Activated CD8-positive, alpha-beta memory T cell treated with anti-CD3 and anti-CD28 coated beads for 4 hours (primary cell): ENCODE measurements at places on chromosomes 4 and X.

- DNase-seq = no peak
These were observed 98.2 kb downstream of the KLHL8 start for GRCh38 chr4:87122252-87122651.

GRCh38 chrX:115147220-115147619 is 42.0 kb upstream of the RBMXL3 start:
- no peak for DNase-seq

DNA sequence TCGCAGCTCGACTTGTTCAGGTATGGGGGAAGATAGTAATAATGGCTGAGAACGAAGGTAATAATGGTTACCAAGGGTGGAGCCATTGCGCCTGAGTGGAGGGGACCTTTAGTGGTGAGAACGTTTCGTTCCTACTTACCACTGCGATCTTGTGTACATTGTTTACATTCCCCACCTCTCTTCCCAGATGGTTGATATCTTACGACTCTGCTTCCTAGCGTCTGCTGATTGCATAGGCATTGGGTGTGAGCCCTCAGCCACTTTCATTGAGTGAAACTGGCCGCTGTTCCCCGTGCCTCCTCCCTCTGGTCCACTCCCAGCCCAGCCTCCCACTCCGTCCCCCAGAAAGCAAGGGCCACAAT is 850 bp downstream of the IGBP1 start:
- DNase-seq = no peak

DNA sequence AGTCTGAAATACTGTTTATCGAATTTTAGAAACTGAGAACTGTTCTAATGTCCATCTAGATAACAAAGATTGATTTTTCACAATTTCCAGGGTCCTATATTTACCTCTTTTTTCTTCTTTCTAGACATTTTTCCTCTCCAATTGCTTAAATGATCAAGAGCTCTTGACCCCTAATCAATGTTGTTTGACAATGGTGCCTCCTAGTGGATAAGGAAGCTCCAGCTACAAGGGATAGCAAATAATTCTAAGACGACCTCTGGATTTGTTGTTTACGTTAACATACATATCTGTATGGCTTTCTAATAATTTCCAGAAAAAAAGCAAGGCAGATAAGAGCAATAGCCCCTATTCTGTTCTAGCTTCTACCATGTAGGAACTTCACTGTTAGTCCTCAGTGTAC is 35.8 kb downstream of the GPR82 start:
- DNase-seq = no peak

DNA sequence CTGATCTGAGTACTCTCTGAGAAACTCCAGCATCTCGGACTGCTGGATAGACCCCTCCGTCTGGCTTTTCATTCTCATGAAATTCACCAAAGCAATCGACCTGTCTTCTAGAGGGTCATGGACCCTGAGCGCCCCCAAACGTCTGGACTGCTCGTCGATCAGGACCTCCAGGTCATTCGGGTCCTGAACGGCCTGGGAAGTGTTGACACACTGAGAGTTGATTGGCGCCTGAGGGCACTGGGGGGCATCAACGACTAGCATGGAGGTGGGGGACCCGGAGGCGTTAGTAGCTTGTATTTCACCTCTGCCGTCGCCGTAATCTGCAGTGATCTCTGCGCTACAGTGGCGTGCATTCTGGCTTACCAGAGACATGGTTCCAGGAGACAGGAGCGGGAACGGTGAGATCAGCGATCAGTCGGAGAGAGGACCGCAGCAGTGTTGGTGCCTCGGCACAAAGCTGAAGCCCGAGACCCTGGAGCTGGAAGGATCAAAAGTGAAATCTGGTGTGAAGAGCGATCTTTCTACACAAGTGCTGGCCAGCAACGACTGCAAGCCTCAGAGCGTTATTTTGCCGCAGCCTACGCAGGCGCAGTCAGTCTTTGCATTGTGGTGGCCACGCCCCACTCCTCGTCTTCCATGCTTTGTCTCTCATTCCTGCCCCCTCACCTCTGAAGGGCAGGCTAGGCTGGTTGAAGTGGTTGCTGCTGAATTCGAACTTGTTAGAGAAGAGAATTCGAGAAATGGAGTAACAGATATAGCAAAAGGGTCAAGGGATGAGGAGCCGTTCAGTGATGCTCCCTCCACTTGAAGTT is at the start of gene MAGEE2:
MAGEE2 (minus strand) TSS at position 575 of the 812 bp plus-strand sequence; CDS start at position 372, 203 bp downstream.
- no peak for DNase-seq

DNA sequence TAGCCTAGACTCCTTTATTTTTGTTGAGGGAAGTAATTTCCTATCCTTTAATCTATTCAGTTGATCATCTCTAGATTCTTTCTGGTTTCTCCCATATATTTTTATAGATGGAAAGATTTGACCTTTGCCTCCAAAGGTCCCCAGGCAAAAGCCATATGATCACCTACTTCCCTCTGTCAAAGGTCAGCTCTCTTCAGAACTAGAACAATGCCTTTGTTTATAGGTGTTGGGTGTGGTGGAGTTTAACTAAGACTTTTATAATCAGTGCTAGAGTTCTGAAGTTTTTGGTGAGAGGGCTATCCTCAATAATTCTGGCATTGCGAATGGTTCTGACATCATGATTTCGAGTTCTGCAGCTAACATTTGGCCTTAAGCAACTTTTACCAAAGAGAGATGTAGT is 19.0 kb upstream of the DCAF8L2 start:
- DNase-seq = no peak

DNA sequence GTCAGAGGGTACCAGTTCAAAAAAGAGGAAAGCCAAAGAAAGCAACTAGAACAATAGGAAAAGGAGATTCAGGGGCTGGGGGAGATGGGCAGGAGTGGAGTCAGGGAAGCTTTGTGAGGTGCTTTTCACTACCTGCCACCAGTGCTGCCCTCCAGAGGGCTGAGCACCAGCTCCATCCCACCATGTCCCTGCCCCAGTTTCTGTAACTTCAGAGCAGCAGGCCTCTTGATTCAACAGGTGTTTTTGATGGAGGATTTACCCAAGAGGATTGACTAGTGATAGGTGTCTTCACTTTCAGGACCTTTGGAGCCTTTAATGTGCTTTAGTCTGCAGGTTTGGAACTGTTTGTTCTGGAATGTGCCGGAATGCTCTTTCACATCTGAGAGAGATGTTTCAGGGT is 12.1 kb downstream of the KIT start:
- DNase-seq = no peak

GRCh38 chr4:95694411-95694810 is 145.5 kb upstream of the PDHA2 start:
- no peak for DNase-seq

GRCh38 chr4:42371305-42372252 is 25.7 kb upstream of the SHISA3 start:
- no peak for DNase-seq

GRCh38 chr4:45409536-45409935 is 683.2 kb upstream of the GNPDA2 start:
- DNase-seq = no peak

GRCh38 chrX:27446423-27446822 is 16.7 kb downstream of the PPP4R3C start:
- DNase-seq = no peak

DNA sequence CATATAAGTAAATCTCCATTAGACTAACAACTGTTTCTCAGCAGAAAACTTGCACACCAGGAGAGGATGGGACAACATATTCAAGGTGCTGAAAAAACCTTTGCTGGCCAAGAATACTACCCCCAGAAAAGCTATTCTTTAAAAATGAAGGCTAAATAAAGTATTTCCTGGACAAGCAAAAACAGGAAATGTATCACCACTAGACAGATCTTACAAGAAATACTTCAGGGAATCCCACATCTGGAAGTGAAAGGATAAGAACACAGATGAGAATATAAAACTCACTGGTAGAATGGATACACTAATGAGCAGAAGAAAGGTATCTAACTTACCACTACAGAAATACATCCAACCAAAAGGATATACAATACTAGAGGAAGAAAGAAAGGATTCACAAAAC is 27.0 kb upstream of the ADH1C start:
- no peak for DNase-seq

GRCh38 chr4:123073650-123074049 is 151.3 kb upstream of the NUDT6 start:
- no peak for DNase-seq

DNA sequence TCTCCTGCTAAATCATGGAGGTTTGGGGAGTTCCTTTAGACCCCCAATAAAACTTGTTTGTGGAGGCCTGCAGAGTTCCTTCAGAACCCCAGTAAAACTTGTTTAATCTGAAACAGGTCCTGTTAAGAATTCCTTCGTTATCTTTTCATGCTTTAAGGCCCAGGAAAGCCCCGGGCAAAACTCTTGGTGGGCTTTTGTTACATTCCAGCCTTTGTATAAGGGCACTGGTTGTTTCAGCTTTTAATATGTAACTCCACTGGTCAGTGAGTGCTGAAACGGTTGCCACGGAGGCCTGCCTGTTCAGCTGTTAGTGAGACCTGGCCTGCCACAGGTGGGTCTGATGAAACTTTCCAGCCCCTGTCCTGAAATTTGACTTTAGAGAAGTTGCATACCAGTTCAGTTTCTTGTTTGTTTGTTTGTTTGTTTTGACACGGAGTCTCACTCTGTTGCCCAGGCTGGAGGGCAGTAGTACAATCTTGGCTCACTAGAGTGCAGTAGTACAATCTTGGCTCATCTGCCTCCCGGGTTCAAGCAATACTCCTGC is 12.4 kb upstream of the DHRSX start:
- DNase-seq = no peak

DNA sequence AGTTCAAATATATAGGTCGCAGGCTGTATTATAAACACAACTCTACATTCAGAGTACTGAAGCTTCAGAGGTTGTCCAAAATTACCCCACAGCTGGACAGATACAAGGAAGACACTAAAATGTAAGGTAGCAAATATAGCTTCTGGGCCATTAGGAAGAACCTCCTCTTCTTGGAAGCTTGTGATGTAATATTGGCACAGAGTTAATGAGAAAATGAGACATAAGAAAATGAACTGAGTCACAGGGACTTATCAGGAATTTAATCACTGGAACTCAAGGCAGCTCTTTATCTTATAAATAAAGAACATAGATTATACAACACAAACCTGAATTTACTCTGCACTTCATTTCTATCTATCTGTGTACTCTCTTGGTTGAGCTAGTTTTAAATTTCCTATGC is 344.7 kb downstream of the PCDH10 start:
- DNase-seq = no peak

DNA sequence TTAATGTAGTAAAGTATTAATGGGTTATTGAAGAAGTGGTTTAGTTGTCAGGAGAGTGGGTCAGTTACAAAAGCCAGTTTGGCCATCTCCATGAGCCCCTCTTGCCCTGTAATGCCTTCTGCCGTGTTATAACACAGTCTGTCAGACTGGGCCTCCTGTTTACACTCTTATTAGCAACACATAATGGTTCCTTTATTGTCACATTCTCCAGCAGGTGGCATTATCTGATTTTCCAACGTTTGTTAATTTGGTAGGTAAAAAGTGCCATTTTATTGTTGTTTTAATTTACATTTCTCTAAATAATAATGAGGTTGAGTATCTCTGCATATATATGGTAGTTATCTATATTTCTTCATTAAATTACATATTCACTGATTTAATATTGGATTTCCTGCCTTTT is 560.8 kb downstream of the FGF13 start:
- DNase-seq = no peak

GRCh38 chrX:15567267-15567666 is 33.5 kb downstream of the ACE2 start:
- no peak for DNase-seq

DNA sequence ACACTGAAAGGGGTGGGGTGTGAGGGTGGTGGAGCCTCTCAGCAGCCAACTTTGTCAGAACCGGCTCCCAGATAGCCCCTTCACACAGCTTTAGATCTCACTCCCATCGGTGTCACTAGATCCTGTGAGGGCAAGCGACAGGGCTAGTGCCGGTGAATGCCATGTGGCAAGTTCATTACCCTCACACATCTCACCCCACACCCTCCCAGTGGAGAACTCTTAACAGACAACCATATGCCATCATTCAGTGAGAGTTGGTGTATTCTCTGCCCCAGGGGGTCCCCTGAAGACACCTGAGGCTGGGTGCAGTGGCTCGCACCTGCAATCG is 15.3 kb downstream of the SEPTIN6 start:
- no peak for DNase-seq

DNA sequence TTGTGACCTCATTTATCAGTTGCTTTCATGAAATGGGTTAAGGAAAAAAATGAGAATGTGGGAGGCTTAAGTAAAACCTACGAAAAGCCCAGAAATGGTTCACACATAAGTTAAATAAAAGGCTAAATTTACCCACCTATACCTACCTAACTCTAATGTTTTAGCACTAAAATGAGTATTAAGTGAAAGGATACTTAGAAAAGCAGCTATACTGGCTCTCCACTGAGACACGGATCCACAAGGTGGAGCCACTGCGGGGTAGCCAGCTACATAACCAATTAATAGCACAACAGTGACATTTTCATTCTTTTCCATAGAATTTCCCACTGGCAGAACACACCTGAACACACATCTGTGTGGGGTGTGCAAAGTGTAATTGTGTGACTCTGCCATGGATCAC is 101.9 kb downstream of the MAML3 start:
- DNase-seq = no peak

DNA sequence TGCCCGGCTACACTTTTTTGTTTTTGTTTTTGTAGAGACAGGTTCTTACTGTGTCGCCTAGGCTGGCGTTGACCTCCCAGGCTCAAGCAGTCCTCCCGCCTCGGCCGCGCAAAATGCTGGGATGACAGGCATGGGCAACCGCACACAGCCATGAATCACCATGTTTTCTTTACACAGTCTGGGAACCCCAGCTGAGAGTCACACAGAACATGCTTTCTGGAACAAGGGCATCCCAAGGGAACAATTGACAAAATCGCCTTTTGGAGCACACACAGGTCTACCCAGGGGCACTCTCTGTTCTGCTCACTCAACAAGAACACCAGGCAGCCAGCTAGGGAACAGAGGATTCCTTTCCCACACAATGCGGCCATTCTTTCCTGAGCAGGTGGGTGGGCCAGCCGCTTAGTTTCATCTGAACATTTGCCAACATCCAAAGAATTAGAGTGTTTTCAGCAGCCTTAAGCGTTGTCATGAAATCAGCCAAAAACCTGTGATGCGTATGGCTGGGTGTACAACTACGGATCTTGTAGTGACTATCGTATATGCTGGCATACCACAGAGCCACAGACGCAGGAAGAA is 15.7 kb downstream of the PRKX start:
- no peak for DNase-seq
